ENCODE measurements at places on chromosomes 5 and 9. TPM values are rescaled to one million over a fixed set of nuclear protein-coding genes. Genes with fewer than 3 reads are reported as not detected.

GRCh38 chr9:99962680-99963261 is 56.3 kb downstream of the STX17 start:
- DNase-seq: no peak

DNA sequence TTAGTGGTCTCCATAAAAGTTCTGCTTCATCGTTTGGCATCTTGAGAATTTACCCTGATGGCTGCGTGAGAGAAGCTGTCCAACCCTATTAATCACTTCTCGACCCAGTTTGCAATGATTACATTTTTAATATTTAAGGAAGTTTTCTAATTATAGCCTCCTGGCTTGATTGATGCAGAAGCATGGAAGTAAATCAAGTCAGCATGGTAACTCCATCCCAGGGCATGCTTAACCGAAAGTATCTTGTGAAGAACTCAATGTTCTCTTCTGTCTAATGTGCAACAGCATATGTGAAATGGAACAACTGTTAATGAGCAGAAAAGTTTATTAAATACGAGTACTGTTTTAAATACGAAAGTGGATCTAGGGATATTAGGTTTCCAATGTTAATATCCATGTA is 278.9 kb upstream of the CD180 start:
- DNase-seq: no peak

- no peak for DNase-seq
Observed at GRCh38 chr5:161585798-161586197, 39.3 kb upstream of the GABRB2 start.

GRCh38 chr9:17734674-17735073 is 155.8 kb downstream of the SH3GL2 start:
- no peak for DNase-seq

- DNase-seq: no peak
Observed at GRCh38 chr5:10329446-10329819, 21.7 kb upstream of the CMBL start.

DNA sequence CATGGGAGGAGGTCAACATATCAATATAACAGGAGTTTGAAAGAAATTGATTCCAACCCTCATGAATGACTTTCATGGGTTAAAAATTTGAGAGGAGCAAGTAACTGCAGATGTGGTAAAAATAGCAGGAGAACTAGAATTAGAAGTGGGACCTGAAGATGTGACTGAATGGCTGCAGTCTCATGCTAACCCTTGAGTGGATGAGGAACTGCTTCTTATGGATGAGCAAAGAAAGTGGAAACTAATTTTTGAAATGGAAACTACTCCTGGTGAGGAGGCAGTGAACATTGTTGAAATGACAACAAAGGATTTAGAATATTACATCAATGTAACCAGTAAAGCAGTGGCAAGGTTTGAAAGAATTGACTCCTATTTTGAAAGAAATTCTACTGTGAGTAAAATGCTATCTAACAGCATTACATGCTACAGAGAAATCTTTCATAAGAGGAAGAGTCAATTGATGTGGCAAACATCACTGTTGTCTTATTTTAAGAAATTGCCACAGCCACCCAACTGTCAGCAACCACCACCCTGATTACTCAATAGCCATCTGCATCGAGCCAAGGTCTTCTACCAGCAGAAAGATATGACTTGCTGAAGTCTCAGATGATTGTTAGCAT is 1683.2 kb downstream of the MAT2B start:
- no peak for DNase-seq

DNA sequence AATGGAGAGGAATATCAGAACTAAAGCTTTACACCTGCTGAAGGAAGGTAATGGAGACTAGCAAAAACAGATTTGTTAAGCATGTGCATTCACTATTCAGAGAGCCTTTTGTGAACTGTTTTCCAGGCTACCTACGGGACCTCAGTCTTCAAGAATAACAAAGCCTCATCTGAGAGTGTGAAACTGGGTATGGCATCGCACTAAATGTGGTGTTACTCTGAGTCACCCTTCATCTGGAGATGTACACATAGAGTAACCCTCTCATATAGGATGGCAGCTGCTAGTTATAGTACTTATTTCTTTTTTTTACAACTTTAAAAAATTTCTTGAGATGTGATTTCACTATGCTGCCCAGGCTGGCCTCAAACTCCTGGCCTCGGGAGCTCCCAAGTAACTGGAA is 306.8 kb downstream of the ZNF608 start:
- DNase-seq: no peak

GRCh38 chr5:152542741-152543140 is 137.7 kb upstream of the NMUR2 start:
- DNase-seq: no peak

DNA sequence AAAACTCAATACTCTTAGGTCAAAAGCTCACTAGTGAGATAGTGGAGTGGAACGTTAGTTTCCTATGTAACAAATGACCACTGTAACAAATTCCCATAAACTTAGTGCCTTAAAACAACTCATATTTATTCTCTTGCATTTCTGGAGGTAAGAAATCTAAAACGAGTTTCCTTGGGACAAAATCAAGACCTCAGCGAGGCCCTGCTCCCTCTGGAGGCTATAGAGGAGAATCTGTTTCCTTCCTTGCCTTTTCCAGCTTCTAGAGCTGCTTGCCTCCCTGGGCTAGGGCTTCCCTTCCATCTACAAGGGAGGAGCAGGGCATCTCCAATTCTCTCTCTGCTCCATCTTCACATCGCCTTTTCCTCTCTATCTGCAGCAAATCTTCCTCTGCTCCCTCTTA is 32.0 kb downstream of the SEMA5A start:
- no peak for DNase-seq

- no peak for DNase-seq
Observed at GRCh38 chr5:77643654-77644370, 5.3 kb upstream of the OTP start.

ST6GALNAC4 gene
- 42.6 TPM for total RNA-seq

- no peak for DNase-seq
Observed at GRCh38 chr9:137477778-137478612, 18.9 kb upstream of the NSMF start.

DNA sequence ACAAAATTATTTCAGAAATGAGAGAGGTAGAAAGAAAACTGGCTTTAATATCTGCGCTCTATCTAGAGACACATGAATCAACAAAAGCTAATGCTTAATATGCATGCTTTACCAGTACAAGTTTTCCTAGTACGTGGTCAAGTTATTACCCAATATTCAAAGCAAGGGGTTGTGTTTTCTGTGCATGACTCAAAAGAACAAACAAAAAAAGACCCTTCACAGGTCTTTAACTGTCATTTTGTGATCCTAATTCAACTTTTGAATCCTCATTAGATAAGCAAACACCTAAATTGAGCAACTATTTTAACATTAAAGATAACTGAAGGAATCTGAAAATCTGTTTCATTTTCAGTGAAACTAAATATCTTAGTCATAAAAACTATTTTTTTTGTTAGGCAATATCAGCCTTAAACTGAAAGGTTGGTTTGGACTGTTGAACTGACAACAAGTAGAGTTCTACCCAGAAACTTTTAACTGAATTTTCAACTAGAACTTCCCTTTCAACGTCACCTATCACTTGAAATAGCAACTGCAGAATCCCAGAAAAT is 12.5 kb downstream of the ST8SIA4 start:
- DNase-seq: no peak

Data from heart left ventricle (tissue), 16 donors.